ENCODE measurements at places on chromosomes 13 and 19. TPM values are rescaled to one million over a fixed set of nuclear protein-coding genes. Genes with fewer than 3 reads are reported as not detected.

POU4F1 gene
- total RNA-seq, result 0.11 TPM

CYP2A7 gene
- not detected for total RNA-seq

GSX1 gene
- total RNA-seq, result not detected

SYCN gene
- total RNA-seq, result not detected

MAST1 gene
- total RNA-seq, result 1.8 TPM

PSPN gene
- total RNA-seq, result 2.7 TPM

ZNF527 gene
- total RNA-seq, result 9.0 TPM

DUS3L gene
- total RNA-seq, result 62.1 TPM

CPB2 gene
- total RNA-seq, result not detected

SBSN gene
- total RNA-seq, result not detected

EHD2 gene
- total RNA-seq, result 0.22 TPM

ADPRHL1 gene
- total RNA-seq, result 0.82 TPM

POGLUT2 gene
- total RNA-seq, result 8.8 TPM

CYP4F2 gene
- not detected for total RNA-seq

ATXN8OS gene
- not detected for total RNA-seq

PRODH2 gene
- total RNA-seq, result not detected

IGFLR1 gene
- 63.0 TPM for total RNA-seq

LHB gene
- total RNA-seq, result not detected

SAFB2 gene
- 140 TPM for total RNA-seq

ACTMAP gene
- 15.6 TPM for total RNA-seq

CCL25 gene
- 19.0 TPM for total RNA-seq

Data from activated naive CD8-positive, alpha-beta T cell treated with anti-CD3 and anti-CD28 coated beads, Interleukin-2, amount 10 ng/mL, durations not matched to agents 7 days and 5 days (primary cell).